Tibial artery (tissue), 4 donors: ENCODE measurements at places on chromosomes 1 and 21.

DNA sequence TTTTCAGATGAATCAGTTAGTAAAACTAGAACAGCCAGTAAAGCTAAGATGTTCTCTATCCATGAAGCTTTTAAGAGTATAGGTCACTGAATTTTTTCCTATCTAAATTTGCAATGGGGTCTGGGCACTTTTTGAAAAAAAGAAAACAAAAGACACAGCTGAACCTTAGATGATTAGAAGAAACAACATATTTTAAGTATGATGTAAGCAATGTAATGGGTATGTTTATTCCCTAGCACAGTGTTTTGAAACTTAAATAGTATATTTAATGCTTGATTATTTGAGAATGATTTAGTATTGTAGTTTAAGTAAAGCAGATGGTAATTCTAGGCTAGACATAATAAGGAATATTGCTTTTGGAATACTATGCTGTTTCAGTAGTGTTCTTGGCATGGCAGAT is 36.2 kb downstream of the KCTD3 start:
- DNase-seq, result no peak

DNA sequence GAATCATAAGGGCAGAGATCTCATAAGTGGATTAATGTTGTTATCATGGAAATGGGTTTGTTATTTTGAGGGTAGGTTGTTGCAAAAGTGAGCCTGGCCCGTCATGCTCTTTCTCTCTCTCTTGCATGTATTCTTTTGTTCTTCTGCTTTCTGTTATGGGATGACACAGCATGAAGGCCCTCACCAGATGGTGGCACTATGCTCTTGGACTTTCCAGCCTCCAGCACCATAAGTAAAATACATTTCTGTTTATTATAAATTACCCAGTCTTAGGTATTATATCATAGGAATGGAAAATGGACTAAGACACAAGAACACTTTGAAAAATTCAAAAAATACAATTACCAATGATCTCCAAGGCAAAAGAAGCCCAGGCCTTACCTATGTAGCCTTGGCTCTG is 676.1 kb downstream of the PTPRU start:
- DNase-seq, result no peak

DNA sequence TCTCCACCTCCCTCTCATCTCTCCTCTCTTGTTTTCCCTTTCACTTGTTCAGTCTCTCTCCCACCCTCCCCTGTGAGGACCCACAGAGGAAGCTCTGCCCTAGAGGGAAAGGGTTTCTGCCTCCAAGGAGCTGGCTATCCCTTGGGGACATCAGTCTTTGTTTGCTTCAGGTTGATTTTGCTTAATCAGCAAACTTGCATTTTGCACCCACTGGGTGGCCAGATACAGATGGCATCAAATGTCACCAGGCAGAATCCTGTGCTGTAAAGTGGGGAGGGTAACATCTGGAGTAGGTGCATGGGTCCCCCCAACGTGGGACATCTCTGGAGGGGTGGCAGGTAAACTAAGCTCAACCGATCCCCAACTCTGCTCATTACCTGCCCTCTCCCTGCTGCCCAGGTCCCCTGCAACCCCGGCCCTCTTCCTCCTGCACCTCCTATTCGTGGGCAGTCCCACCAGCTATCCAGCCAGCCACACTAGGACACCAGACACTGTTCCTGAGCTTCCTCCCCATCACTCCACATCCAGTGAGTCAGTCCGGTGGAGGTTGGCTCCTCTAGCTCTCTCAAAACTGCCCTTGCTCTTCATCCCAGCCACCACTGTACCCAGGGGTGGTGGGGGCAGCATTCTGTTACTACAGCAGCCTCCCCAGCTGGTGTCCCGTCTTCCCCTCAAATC is 123.3 kb downstream of the KCNN3 start:
- no peak for DNase-seq

GRCh38 chr1:2458687-2459086 is 17.4 kb upstream of the PLCH2 start:
- no peak for DNase-seq

DNA sequence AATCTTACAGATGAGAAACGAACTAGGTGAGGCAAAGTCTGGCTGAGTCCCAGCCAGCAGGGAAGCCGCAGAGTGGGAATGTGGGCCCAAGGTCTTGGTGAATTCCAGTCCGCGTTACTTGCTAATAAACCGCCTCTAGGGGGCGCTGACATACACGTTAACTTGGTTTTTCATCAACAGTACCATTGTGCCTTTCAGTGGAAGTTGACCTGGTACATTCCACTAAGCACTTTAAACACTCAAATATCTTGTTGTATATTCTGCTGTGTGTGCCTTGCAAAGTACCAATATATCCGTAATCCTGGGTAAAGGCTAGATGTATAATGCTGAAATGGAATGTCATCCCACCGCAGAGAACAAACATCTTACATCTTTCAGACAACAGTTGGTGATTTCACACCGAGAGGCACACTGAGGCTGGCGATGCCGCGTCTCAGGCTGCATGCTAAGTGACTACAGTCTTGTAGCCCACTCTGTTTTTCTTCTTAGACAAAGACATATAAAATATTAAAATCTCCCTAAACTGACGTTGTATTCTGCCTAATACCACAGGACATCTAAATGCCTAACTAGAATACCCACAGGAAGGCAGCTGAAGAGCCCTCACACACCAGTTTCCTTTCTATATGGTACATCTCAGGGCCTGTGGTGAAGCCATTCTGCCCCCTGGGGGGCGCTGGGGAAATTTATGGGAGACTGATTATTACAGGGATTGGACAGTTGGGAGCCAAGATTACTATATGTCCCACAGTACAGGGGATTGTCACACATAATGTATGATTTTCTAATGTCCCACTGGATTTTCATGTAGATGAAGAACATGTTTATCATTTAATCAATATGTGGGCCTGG is 49.2 kb upstream of the C1orf198 start:
- DNase-seq, result peak; percentile 75

DNA sequence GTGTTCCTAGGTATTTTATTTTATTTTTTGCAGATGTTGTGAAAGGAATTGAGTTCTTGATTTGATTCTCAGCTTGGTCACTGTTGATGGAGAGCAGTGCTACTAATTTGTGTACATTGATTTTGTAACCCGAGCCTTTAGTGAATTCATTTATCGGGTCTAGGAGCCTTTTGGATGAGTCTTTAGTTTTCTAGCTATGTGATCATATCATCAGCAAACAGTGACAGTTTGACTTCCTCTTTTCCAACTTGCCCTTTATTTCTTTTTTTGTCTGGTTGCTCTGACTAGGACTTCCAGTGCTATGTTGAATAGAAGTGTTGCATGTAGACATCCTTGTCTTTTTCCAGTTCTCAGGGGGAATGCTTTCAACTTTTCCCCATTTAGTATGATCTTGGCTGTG is 138.9 kb downstream of the LHX8 start:
- no peak for DNase-seq

GRCh38 chr1:159889202-159889601 is 10.8 kb downstream of the CFAP45 start:
- DNase-seq, result no peak

DNA sequence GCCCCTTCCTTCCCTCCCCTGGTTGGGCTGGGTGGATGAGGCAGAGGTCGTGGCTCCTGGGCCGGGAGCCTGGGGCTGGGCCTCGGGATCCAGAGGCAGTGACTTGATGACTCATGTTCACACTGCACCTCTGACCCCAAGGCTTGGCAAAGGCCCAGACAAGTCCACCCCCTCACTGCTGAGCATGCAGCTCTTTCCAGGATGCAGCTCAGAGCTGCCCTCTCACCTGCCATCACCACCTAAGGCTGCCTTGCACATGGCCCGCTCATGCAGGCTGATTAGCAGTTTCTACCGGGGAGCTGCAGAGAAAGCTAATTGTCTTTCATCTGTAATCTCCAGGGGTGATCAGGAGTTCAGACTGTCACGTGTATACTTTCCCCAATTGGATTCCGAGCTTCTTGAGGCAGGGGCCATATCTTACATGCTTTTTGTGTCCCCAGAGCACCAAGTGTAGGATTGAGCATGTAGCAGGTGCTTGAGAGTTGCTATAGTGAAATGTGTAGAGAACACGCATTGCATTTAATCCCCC is 62.1 kb downstream of the LRRN2 start:
- no peak for DNase-seq

- DNase-seq, result no peak
These were observed 52.4 kb downstream of the NEGR1 start for GRCh38 chr1:72229893-72230292.

DNA sequence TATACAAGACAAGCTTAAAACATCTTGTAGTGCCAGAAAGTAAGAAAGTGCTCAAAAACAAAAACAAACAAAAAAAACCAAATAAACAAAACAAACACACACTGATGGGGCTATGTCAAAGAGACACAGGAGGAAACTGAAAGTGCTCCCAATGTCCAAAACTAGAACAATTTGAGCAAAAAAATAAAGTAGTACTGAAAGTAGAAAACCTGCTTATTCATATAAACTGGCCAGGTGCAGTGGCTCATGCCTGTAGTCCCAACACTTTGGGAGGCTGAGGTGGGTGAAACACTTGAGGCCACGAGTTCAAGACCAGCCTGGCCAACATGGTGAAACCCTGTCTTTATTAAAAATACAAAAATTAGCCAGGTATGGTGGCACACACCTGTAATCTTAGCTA is 129.9 kb downstream of the GLUL start:
- DNase-seq, result no peak

- DNase-seq, result no peak
These were observed 3.6 kb downstream of the LEPR start for GRCh38 chr1:65423884-65424572.

- no peak for DNase-seq
These were observed 487.6 kb upstream of the CAMK1G start for GRCh38 chr1:209095627-209096595.

GRCh38 chr21:35249636-35250035 is 200.5 kb upstream of the RUNX1 start:
- no peak for DNase-seq

GRCh38 chr1:205658943-205659581 is 21.2 kb downstream of the SLC45A3 start:
- DNase-seq, result peak; percentile 86

- no peak for DNase-seq
These were observed 87.8 kb downstream of the HLX start for GRCh38 chr1:220966881-220967611.

- DNase-seq, result no peak
These were observed 148.4 kb downstream of the TOMM20 start for GRCh38 chr1:234980291-234980644.

DNA sequence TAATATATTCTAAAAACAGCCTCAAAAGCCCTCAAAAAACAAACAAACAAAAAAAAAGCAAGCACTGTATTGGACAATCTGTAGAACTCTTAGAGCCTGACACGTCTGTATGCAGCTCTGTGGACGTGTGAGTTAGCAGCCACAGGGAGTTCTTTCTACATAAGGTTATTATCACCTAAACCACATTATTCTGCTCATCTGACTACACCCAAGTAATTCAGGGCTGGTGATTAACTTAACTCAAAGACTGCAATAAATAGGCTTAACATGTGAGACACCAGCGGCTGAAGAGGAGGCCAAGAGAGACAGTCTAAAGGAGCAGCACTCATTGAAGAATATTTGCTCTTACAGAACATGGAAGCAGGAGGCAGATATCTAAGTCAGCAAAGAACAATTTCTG is 316.0 kb downstream of the VAV3 start:
- DNase-seq, result no peak

GRCh38 chr1:147904726-147905125 is 2.1 kb downstream of the GJA8 start:
- no peak for DNase-seq

DNA sequence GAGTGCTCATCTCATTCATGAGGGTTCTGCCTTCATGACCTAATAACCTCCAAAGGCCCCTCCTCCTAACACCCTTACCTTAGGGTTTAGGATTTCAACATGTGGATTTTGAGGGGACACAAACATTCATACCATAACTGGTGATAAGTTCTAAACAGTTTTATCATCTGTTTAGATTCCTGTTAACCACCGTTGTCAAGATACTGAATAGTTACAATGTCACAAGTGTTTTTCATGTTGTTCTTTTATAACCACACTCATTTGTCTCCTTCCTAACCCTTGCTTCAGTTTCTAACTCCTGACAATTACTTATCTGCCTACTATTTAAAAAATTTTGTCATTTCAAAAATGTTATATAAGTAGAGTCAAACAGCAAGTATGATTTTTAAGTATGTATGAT is 86.0 kb downstream of the NCAM2 start:
- no peak for DNase-seq

DNA sequence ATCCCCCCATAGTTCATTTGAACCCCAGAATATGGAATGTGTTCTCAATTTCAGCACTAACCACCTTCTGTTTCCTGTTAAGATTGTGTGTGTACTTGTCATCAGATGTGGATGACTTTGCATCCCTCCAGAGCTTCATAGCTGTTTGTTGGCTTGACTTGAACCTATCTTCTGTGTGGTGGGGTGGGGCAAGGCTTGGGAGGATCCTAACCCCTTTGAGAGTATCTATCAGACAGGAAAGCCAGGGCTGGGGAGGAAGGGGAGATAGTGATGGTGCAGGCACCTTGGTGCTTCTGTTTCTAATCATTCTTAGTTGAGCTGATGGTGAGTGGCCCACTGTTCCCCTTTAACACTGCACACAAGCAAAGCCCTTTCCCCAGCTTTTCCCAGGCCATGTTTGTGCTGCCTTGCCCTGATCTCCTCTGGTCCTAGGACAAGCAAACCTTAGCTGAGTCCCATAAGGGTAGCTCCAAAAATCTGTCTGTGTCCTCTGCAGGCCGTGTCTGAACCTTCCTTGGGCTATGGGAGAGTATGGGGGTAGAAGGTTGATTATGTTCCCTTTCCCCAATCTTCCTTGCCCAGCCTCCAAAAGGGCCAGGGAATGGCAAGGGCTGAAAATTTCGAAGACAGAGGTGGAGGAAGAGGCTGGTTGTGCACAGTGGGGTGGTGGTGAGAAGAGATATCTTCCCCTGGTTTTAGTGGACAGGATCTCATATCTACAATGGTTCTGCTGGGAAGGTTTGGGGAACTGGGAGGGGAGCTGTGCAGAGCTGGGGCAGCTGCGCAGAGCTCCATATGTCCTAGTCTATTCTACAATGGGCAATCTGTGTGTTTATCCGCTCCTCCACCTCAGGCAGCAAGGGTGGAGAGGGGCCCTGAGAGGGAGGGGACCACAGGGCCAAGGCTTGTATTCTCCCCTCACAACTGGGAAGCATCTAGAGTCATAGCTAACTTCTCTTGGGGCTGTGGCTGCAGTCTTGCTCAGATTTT is 1.4 kb downstream of the NHLH1 start:
- DNase-seq, result no peak

GRCh38 chr21:36522219-36522808 is 42.4 kb upstream of the CLDN14 start:
- no peak for DNase-seq

- DNase-seq, result no peak
These were observed 10.4 kb upstream of the UHMK1 start for GRCh38 chr1:162487241-162487640.

- no peak for DNase-seq
These were observed 8.0 kb downstream of the SLC35F3 start for GRCh38 chr1:233912447-233912846.

GRCh38 chr1:34739613-34740012 is 15.2 kb upstream of the GJB5 start:
- DNase-seq, result no peak
